ENCODE measurements at places on chromosomes 7 and 10.

GRCh38 chr7:94301024-94301586, 93.6 kb upstream of the COL1A2 start:
- DNase-seq: no peak

DNA sequence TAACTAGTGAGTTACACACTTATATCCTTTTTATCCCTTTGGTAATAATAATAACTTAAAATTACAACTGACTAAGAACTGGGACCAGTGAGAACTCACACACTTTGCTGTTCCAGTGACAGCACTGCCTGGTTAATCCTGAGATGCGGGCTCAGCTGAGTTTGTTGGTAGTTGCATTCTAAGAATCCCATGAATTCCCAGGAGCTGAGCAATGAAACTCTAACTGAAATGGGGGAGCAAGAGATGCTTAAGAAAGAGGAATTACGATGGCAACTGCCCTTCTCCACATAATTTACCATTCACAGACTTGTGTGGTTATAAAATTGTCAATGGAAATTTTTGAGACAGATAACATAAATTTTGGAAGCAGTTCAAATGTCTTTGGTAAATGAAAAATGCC, 659.4 kb downstream of the MAGI2 start:
- DNase-seq: no peak

DNA sequence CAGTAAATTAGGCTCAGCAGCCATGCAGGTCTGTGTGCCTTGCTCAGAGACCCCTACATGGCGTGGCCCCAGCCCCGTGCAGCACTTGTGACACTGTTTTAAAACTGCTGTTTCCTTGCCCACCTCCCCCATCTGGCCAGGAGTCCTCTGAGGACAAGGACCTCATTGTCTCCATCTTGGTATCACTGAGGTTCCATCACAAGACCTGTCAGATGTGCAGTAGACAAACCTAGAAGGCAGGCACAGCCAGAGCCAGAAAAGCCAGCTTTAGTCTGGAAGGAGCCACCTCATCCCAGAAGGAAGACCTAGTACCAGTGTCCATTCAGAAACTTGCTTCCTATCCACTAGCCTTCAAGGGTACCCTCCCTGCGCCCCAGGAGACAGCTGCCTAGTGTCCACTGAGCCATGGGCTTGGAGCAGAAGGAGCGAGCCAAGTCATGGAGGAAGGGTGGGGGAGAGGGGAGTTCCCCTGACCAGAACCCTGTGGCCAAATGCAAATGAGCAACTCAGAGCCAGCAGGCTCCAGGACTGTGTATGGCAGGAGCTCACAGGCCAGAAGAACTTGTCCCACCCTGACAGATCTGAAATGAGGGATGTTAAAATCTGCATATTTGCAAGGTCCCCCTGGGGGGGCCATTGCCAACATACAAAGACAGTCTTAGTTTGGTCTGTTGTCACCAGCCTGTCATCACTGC, 176.1 kb downstream of the SH3PXD2A start:
- peak; percentile 82 for DNase-seq

GRCh38 chr7:73920406-73921134, 59.6 kb downstream of the TMEM270 start:
- no peak for DNase-seq

- no peak for DNase-seq
These were observed 125.7 kb downstream of the PLPP4 start for GRCh38 chr10:120582753-120583152.

- peak; percentile 86 for DNase-seq
These were observed 33.9 kb upstream of the SLC29A3 start for GRCh38 chr10:71285180-71285545.

- DNase-seq: peak; percentile 23
These were observed 172.3 kb downstream of the CACNB2 start for GRCh38 chr10:18312374-18313139.

- no peak for DNase-seq
These were observed 233.1 kb downstream of the PLXNA4 start for GRCh38 chr7:132343199-132343598.

GRCh38 chr10:58839771-58840170, 327.1 kb downstream of the BICC1 start:
- no peak for DNase-seq

- no peak for DNase-seq
These were observed 427.6 kb downstream of the INHBA start for GRCh38 chr7:41275255-41275654.

- DNase-seq: no peak
These were observed 22.3 kb upstream of the TSPAN33 start for GRCh38 chr7:129122078-129122750.

DNA sequence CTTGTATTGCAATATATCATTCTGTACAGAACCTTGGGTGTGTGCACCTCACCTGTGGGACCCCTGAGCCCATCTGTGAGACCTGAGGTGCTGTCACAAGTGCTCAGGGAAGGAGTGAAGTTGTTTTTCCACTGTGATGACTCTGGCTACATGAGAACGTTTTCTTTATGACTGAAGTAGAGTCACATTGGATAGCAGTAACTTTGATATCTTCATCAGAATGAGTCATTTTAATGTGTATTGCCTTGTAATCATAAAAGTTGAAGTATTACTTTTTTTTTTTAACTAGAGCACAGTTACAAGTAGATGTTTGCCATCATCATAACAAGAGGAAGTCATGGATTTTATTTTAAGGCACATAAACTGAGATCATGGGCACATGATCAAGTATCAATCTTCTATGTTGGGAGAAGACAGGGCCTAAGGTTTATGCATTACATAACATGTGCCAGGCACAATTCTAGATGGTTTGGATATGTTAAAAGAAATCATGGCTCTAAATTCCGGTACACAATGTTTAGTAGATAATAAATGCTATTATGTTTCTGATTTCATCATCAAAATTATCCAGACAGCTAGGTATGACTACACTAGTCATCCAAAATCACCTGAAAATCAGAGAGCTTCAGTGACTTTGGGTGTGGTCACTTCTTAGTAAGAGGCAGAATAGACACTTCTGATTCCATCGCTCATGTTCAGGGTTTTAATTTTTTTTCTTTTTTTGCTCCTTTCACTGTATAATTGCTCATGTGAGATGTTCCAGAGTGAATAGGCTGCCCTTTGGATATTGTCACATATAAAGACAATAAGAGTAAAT, 82.7 kb upstream of the KLF6 start:
- no peak for DNase-seq

GRCh38 chr7:117124591-117125220, 171.4 kb downstream of the ST7 start:
- DNase-seq: peak; percentile 8

DNA sequence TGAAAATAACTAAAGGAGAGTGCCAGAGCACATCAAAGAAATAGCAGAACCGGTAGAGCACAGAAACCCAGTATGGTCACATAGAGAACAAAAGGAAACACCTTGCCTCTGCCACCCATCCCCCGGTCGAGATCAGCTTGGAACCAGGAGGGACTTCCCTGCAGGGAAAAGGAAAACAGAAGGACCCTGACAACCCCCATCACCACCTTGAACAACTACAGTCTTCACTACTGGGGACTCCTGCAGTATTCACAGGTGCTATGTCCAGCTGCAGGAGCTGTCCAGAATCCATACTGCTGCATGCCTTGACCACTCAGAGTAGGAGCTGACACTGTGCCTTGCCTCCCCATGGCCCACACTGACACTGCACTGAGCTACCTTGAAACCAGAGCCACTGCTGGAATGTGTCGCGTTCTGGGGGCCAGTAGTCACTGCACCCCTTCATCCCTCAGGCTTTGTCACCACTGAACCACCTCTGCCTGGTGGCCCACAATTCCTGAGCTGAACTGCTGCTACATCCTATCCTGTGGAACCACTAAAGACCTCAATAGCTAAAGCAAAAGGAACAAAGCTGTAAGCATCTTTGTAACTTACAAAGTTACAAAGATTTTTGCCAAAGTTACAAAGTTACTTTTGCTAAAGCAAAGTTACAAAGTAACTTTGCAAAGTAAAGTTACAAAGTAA, 66.8 kb downstream of the TRIL start:
- DNase-seq: no peak

DNA sequence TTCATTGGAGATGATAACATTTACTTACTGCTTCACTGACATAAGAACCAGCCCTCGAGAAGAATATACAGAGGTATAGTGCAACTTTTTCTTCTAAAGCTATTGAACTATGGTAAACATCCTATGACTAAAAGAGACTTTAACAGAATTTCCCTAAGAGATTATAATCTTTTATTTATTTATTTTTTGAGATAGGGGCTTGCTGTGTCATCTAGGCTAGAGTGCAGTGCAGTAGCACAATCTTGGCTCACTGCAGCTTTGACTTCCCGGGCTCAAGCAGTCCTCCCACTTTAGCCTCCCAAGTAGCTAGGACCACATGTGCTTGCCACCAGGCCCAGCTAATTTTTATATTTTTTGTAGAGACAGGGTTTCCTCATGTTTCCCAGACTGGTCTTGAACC, 258.5 kb upstream of the FERD3L start:
- no peak for DNase-seq

- no peak for DNase-seq
These were observed 128.4 kb upstream of the SMIM30 start for GRCh38 chr7:113246738-113247137.

GRCh38 chr10:955127-955819, 23.8 kb upstream of the LARP4B start:
- no peak for DNase-seq

DNA sequence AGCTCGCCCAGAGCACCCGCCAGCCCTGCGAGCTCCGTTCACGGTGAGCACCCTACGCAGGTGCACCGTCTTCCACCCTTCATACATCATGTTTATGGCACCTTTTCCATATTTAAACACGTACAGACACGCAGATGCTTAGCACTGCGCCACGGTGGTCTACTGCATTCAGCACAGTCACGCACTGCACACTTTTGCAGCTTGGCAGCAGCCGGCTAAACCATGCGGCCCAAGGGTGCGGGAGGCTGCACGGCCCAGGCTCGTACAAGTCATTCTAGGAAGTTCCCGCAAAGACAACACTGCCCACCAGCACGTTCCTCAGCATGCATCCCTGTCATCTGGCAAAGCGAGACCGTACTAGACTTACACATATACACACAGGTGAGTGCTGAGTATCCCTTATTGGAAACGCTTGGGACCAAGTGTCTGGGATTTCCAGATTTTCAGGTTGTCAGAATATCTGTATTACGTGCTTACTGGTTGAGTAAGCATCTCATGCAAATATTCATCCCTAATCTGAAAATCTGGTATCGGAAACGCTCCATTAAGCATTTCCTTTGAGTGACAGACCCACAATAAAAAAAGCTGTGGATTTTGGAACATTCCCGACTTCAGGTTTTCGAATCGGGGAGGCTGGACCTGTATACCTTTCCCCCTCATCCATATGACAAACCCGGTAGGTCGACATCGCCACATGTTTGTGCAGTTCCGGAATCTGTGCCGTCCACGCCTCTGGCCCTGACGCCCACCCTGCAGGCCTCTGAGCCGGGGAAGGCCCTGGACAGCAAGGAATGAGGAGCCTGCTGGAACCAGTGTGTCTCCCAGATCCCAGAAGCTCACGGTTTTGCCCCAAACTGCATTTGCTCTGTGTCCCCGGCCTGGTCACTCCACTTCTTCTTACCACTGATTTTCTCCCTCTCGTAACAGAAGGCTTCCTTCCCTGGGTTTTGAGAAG, 222.2 kb downstream of the ELFN1 start:
- DNase-seq: no peak

DNA sequence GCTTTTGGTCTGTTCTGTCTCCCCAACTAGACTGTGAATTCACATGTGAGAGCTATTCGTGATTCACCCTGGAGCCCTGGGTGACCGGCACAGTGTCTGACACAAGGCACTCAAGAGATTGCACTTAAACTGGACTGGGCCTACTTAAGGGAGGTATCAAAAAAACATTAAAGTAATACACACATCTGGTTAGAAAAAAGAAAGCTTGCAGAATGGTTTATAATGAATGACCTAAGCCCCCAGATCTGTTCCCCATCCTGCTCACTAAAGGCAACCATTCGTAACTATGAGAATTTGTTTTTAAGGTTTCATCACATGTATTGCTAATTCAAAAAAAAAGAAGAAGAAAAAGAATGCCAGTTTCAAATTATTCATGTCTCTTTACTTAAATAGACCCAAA, 74.5 kb downstream of the DGKI start:
- no peak for DNase-seq

GRCh38 chr7:131483586-131483985, 72.8 kb downstream of the PODXL start:
- no peak for DNase-seq

DNA sequence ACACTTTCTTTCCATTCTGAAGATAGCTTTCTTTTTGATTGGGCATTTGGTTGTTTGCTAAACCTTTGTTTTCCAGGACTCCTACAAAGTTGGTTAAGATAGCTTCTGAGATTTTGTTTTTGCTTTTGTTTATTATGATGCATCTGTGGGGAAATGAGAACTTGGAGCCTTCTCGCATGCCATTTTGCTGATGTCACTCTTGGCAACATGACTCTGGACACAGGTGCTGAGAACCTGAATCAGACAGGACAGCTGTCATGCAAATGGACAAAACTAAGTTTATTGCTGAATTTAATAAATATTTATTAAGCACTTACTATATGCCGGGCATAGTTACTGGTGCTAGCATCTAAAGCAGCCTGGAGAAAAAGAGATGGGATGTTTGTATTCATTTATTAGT, 274.1 kb downstream of the ZEB1 start:
- DNase-seq: no peak

DNA sequence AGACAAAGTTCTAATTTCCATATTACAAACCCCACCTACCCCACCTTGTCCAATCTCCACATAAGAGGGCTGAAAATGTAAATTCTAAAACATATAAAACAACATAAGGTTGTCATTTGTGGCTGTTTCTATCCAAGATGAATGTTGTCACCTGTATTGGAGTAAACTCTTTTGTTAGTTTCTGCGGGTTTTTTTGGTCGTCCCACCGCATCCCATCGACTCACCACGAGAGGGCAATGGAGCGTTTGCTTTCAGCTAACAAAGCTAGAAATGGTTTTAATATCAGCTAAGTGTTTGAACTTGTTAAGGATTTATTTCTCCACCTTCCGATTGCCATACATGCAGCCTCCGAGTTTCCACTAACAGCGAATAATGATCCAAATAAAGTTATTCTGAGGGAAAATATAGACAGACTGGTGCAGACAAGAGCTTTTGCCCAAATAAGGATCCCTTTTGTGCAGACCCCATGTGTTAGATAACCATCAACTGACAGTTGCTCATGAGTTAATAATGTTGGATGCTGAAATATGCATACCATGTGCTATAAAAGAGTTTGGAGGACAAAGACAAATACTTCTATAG, 137.2 kb downstream of the ARID5B start:
- peak; percentile 66 for DNase-seq

Measured in GM13977 (cell line).